ENCODE measurements at places on chromosomes 4 and X. TPM values are rescaled to one million over a fixed set of nuclear protein-coding genes. Genes with fewer than 3 reads are reported as not detected.

- H3K4me3 ChIP-seq = no peak overlapping the region
- ATAC-seq = no peak
- no peaks in the 10 kb centered on the region for H3K27me3 ChIP-seq
- H3K36me3 ChIP-seq = no peaks in the 10 kb centered on the region
- no peak overlapping the region for H3K27ac ChIP-seq
These were observed 18.4 kb downstream of the SMS start for GRCh38 chrX:21958916-21959315.

DNA sequence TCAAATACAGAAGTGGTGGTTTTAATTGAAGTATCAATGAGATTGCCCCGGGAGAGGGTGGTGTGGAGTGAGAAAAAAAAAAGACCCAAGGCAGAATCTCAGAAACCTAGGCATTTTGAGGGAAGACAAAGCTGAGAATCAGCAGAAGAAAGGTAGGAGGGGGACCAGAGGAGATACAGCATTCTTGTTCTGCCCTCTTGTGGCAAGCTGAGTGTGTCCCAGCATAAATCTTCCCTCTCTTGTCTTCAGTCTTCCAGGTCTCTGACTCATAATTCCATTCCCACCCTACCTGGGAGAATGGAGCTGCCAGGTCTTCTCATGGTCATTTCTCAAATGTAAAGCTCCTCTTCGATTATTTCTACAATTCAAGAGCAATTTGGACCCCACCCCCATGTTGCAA lies 32.7 kb upstream of the MAGED1 start:
- H3K27ac ChIP-seq = no peak overlapping the region
- no peaks in the 10 kb centered on the region for H3K36me3 ChIP-seq
- no peak overlapping the region for H3K4me3 ChIP-seq

DNA sequence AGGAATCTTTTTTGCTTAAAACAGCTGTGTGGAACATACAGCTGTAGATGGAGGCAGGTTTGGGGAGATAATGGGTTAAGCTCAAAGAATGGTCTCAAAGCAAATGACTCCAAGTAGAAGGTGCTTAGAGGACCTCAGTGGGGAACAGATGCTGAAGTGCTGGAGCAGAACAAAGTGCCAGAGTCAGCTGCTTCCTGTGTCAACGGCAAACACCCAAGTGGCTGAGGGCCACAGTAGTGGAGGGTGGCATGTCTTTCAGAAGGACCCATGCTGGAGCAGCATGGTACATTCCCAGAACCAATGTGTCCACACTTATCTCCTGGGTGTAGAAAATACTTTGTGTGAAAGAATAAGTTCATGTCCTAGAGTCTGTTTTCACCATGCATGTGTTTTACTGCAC lies 197.5 kb downstream of the CCNG2 start:
- H3K4me3 ChIP-seq = no peak overlapping the region
- no peak overlapping the region for H3K27ac ChIP-seq
- no peaks in the 10 kb centered on the region for H3K36me3 ChIP-seq
- H3K4me1 ChIP-seq = no peaks in the 10 kb centered on the region

GRCh38 chr4:108172231-108172752 lies 3.6 kb upstream of the LEF1 start:
- peak overlapping the region; percentile 47 for H3K27ac ChIP-seq
- peak overlapping the region; percentile 63 for H3K4me3 ChIP-seq
- peaks cover 93% of the 10 kb centered on the region for H3K27me3 ChIP-seq

GRCh38 chr4:953574-953915 lies 19.8 kb downstream of the DGKQ start:
- no peaks in the 10 kb centered on the region for H3K36me3 ChIP-seq
- H3K4me3 ChIP-seq = no peak overlapping the region
- no peaks in the 10 kb centered on the region for H3K27me3 ChIP-seq
- ATAC-seq = no peak

GRCh38 chr4:37279894-37280592 lies 35.5 kb downstream of the NWD2 start:
- no peaks in the 10 kb centered on the region for H3K4me1 ChIP-seq
- H3K27ac ChIP-seq = no peak overlapping the region
- no peaks in the 10 kb centered on the region for H3K36me3 ChIP-seq
- ATAC-seq = no peak
- no peak overlapping the region for H3K4me3 ChIP-seq

GRCh38 chr4:153243468-153243867 lies 39.2 kb downstream of the TRIM2 start:
- no peak overlapping the region for H3K4me3 ChIP-seq
- H3K36me3 ChIP-seq = no peaks in the 10 kb centered on the region
- no peaks in the 10 kb centered on the region for H3K4me1 ChIP-seq
- no peak overlapping the region for H3K27ac ChIP-seq
- H3K27me3 ChIP-seq = no peaks in the 10 kb centered on the region
- ATAC-seq = no peak

Gene ADH6
- total RNA-seq = not detected

GRCh38 chrX:37860721-37861120 lies 13.3 kb upstream of the DYNLT3 start:
- H3K4me1 ChIP-seq = no peaks in the 10 kb centered on the region
- no peaks in the 10 kb centered on the region for H3K36me3 ChIP-seq
- no peak for ATAC-seq

DNA sequence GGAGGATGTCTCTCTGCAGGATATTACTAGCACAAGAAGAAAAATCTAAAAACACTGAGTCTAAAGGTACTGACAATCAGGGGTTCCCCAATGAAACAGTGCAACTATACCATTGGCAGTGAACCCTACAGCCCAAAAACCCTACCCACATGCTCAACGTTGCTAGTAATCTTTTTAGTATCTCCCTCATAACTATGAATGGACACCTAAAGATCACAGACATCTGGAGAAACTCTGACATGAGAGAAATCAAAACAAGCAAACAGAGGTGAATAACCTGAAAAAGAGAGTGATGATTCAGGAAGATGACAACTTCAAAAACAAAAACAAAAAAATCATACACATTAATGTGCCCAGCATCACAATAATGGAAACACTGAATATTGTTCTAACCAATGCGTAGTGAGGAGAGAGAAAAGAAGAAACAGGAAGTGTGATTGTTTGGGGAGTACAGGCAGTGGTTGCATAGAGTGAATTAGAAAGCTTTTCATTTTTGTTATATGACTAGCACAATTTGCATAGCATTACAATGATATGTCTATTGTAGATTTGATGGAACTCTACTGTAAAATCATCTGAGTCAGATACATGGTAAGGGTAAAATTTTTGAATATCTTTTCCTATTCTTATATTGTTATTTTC lies 78.9 kb upstream of the FMR1 start:
- no peaks in the 10 kb centered on the region for H3K4me1 ChIP-seq
- no peaks in the 10 kb centered on the region for H3K36me3 ChIP-seq
- no peaks in the 10 kb centered on the region for H3K27me3 ChIP-seq
- no peak for ATAC-seq

DNA sequence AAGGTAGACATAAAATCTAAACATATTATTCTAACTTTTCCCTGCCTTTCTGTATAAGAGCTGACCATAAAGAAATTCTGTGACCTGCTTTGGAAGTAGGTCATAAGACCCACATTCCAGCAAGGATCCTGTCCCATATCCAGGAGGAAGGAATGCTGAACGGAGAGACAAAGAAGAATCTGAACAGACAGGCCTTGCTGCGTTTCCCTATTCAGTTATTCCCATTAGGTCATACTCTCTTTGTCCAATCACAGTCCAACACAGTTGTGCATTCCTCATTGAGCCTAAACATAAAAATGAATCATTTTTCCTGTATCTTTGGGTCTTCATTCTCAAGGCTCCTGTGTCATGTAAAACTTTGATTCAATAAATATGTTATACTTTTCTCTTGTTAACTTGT lies 287.6 kb upstream of the TAPT1 start:
- no peaks in the 10 kb centered on the region for H3K27me3 ChIP-seq
- no peak overlapping the region for H3K27ac ChIP-seq
- no peak for ATAC-seq
- no peaks in the 10 kb centered on the region for H3K36me3 ChIP-seq
- H3K4me1 ChIP-seq = no peaks in the 10 kb centered on the region

DNA sequence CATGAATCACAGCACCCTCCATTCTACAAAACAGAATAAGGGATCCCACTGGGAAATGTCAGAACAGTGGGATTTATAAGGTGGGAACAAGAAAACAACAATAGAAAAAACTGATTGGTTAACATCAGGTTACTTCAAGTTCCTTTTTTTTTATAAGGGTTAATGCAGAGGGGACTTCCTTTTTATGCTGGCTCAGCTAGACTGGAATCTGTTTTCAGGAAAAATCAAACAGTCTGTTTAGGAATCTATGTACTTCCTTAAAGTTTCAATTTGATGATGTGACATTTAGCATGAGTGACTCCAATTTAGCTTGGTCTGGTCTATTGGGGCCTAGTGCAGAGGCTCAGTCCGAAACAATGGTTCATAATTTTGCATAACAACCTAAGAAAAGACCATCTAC lies 192.9 kb downstream of the ADGRA3 start:
- H3K27me3 ChIP-seq = no peaks in the 10 kb centered on the region
- H3K4me3 ChIP-seq = no peak overlapping the region
- no peak overlapping the region for H3K27ac ChIP-seq
- H3K4me1 ChIP-seq = no peaks in the 10 kb centered on the region

GRCh38 chr4:7655511-7656243 lies 220.9 kb upstream of the PSAPL1 start:
- no peak overlapping the region for H3K4me3 ChIP-seq
- no peak for ATAC-seq
- peaks cover 9% of the 10 kb centered on the region for H3K27me3 ChIP-seq
- no peak overlapping the region for H3K27ac ChIP-seq

Gene CCKAR
- total RNA-seq = 2.1 TPM

Gene TEX13D
- total RNA-seq = 1.2 TPM

DNA sequence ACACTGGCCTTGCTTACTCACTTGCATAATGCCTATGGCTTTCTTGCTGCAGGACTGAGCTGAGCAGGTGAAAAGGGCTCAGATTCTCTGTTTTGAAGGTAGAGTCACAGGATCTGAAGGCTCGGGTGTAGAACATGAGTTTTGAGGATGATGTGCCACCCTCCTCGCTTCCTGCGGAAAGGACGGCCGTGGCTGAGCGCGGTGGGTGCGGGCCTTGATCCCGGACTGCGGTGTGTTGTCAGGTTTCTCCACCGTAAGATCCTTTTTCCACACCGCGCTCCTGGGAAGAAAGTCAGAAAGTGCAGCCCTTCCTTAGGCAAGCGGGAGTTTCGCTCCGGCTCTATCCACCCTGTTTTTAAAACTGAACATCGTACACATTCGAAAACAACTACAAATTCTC lies 36.2 kb downstream of the ZFP42 start:
- no peak overlapping the region for H3K27ac ChIP-seq
- H3K36me3 ChIP-seq = no peaks in the 10 kb centered on the region
- no peaks in the 10 kb centered on the region for H3K27me3 ChIP-seq
- H3K4me3 ChIP-seq = no peak overlapping the region

Measured in gastroesophageal sphincter (tissue), 4 donors.